ENCODE measurements at places on chromosomes 7 and 10.

GRCh38 chr10:21020545-21020944 lies 123.4 kb upstream of the NEBL start:
- DNase-seq = no peak

DNA sequence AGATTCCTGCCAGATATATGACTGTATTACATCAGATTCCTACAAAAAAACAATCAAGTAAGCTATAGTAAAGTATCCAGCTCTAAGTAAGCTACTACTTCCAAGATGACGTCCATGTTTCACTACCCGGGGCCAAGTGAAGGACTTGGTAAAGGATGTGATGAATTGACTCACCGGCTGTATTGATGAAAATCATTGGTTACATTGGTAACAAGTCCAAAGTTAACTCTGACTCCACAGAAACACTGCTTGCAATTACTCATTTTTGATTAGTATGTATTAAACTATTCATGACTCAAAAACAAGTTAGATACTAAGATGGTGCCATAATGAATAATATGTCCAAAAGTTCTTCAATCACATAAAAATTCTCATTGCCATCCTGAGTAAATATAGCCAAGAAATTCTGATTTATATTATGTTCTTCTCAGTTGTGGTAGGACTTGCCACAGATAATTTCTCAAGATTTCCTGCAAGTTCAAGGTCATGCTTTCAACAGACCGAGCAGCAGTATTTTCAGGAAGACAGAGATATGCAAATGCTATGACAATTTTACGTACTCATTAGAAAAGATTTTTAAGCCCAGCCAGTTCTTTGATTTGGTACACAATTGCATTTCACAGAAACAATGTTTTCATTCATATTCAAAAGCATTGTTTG lies 12.6 kb upstream of the DNAJC1 start:
- no peak for DNase-seq

DNA sequence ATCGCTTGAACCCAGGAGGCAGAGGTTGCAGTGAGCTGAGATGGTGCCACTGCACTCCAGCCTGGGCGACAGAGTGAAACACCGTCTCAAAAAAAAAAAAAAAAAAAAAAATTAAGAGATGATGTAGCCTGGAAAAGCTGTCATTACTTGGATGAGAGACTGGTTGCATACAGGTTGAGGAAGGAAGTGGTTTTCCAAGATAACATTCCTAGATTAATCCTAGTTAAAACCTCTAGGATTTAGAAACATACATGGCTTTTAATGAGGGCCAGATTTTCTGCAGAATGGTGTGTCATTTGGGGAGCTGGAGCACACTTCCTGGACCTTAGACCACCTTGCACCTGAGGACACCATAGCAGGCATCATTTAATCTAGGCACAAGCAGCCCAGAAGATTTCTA lies 17.8 kb downstream of the VWA2 start:
- no peak for DNase-seq

GRCh38 chr7:148337246-148337965 lies 253.2 kb upstream of the C7orf33 start:
- no peak for DNase-seq

- DNase-seq = no peak
Observed at GRCh38 chr10:126387931-126388911, at the start of gene ADAM12. Gene ADAM12 (minus strand): TSS chr10:126388477. CDS start chr10:126388145, 332 bp downstream.

All from NCI-H1436 treated with DMSO at 0.1 percent for 48 hours (cell line).